ENCODE measurements at places on chromosomes 12 and 14.
A peak's percentile ranks its signal among the peaks of the same experiment; 100 is the strongest.

GRCh38 chr12:6851153-6851920, at the start of gene CDCA3:
TSS of gene CDCA3 (minus strand) at chr12:6851286. CDS start at chr12:6850952, 334 bp downstream.
- peak; percentile 98 for DNase-seq

- DNase-seq = no peak
Observed at GRCh38 chr12:53215497-53215896, 8.4 kb upstream of the ITGB7 start.

DNA sequence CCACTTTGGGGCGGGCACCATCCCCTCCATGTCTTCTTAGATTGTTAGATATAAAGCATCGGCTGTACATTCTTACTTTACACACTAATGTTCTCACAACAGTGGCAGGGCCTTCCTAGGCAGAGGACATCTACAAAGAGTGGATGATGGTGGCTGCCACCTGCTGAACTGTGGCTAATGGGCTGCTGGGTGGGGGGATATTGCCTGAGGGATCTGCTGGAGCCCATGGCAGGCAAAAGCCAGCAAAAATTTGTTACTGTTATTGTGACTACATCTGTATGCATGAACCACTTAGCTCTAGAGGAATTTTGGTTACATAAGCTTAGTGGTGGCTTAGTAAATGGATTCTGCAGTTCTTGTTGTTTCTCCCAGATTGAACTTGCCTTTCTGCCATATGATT, 52.6 kb downstream of the DIP2B start:
- DNase-seq = no peak

DNA sequence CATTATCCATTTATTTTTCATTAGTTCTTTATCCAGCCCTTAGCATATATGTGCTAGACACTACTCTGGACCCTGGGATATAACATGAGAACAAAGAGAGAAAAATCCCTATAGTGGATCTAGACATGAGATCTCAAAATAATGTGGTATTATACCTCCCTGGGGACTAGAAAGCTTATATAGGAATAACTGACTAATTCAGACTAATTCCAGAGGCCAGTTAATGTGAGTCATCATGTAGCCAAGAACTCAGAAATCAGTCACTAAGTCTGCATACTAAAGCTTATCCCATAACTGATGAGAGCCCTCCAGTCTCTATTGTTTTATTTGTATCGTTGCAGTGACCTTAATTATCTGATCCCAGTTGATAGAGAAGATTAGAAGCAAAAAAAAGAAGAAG, 267.1 kb upstream of the RGS6 start:
- DNase-seq = peak; percentile 66

- no peak for DNase-seq
Observed at GRCh38 chr14:68379510-68380328, 413.1 kb downstream of the ZFP36L1 start.

GRCh38 chr12:65685514-65685913, 138.8 kb upstream of the HMGA2 start:
- DNase-seq = peak; percentile 72

DNA sequence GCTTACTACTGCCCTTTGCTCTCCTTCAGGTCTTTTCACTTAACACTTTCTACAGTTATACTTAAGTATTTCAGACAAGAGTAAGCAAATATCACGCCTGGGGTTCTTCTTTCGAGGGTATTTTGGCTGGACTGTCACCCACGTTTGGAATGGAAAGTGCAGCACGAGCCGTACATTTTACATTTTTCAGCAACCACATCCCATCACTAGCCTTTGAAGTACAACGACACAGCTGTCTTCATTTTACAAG, 349 bp upstream of the FAM177A1 start:
- DNase-seq = no peak

- DNase-seq = no peak
Observed at GRCh38 chr14:74671789-74672188, 41.1 kb downstream of the AREL1 start.

DNA sequence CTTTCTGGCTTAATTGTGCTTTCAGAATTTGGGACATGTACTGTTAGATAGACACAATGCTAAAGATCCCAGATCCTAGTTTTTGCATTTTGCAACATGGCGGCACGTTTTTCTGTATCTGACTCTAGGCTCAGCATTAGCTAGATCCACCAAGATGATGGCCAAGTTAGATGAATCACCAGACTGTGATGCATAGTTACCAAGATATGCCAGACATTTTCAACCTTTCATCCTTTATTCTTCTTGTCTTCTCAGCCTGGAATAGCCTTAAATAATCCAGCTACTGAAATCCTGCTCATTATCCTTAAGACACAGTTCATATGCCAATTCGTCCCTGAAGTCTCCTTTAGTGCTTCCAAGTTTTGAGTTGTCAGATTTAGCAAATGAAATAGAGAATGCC, 144.9 kb upstream of the CRY1 start:
- DNase-seq = peak; percentile 28

DNA sequence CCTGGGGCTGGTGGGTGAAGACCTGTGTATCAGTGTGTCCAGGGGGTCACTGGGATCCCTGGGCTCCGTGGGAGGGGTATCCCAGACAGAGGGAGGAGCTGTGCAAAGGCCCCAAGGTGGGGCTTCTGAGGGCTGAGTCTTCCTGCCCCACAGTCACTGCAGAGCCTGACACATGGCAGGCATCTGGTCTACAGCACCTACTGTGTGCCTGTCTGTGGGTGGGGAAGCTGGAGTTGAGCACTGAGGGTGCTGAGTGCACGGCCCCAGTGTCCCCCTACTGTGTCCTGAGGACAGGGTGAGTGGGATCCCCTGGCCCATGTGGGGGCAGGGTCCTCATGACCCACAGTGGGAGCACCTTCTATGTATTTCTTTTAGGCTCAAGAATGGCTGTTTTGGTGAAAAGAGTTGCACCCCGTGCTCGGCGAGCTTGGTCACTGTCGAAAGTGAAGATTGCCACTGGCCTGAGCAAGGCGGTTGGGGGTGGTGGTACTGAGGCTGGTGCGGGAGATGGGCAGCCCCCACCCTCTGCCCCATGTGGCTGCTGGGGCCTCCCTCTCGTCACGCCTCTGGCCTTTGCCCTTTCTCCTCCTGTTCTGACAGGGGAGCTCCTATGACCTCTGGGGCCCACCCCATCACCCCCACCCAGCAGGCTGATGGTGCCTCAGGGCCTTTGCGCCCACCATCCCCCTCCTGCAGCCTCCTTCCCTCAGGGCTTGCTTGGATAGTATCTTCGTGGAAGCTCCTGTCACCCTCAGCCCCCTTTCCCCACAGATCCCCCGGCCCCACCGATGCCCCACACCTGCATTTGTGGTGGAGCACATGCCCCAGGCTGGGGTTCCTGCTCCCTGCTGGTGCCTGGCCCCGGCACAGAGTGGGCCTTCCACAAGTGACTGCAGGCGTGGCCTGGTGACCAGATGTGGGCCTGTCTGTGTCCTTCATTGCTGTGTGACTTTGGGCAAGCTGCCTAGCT, 55.8 kb downstream of the BEGAIN start:
- DNase-seq = no peak

DNA sequence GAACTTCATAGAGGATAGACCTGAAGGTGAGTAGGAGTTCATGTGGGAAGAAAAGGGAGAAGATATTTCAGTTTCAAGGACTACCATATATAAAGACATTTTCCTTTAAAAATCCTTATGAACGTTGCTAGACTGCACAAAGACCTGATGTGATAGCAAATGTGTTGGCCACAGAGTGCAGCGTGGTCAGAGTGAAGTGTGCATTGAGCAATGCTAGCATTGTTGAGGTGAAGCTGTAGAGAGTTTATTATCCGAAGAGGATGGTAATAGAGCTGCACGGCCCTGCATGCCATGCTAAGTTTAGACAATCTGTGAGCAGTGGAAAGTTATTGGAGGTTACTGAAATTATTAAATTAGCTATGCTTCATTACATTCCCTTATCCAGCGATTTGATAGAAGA, 413.0 kb downstream of the CCDC91 start:
- DNase-seq = peak; percentile 12

DNA sequence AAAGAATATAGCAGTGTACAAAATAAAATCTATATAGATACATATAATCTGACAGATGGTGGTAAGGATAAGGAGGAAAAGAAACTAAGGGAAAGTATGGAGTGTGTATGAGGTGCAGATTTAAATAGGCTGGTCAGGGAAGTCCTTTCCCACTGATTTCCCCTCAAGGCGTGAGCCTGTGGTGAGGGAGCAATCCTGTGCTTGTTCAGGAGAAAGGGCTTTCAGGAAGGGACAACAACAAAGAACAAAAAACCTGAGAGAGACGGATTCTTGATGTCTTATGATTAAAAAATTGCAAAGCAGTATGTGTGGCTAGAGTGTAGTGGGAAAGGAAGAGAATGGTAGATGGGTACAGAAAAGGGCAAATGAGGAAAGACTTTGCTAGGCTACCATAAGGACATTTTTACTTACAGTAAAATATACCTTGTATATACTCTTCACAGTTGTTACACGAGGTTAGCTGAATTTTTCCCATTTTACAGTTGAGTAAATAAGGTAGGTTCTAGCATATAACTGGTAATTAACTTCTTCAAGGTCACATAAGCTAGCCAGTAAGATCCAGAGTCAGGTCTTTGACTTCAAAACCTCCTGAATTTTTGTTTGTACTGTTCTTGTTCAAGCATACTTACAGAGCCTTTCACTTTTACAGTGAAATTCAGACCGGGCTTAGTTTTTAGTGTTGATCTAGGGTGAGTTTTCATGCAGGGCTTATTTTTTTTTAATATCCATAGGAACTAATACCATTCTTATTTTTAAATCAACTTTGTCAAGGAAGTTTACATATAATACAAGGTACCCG, 15.6 kb downstream of the CNOT2 start:
- no peak for DNase-seq

DNA sequence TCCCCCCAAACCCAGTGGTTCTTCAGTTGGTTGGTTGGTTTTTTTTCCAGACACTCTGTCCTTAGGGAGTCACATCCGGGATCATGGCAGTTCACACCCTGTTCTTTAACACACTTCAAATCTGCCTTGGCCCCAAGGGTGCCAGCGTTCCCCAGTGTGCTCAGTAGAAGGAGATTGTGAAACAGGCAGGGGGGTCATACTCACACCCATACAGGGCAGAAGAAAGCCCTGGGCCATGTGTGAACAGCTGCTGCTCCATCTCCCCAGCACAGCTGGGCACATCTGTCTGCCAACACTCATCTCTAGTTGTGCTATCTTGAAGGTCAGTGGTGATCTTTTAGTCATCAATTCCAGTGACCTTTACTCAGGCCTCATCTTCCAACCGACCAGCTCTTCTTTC, 64.4 kb upstream of the FUT8 start:
- DNase-seq = peak; percentile 54

- no peak for DNase-seq
Observed at GRCh38 chr12:57231276-57232021, 1.9 kb downstream of the SHMT2 start.

- no peak for DNase-seq
Observed at GRCh38 chr12:6226679-6227051, 26.5 kb downstream of the CD9 start.

GRCh38 chr12:54390668-54391551, 6.4 kb upstream of the ZNF385A start:
- DNase-seq = peak; percentile 49

GRCh38 chr12:110349514-110350151, 53.9 kb downstream of the ANAPC7 start:
- no peak for DNase-seq

DNA sequence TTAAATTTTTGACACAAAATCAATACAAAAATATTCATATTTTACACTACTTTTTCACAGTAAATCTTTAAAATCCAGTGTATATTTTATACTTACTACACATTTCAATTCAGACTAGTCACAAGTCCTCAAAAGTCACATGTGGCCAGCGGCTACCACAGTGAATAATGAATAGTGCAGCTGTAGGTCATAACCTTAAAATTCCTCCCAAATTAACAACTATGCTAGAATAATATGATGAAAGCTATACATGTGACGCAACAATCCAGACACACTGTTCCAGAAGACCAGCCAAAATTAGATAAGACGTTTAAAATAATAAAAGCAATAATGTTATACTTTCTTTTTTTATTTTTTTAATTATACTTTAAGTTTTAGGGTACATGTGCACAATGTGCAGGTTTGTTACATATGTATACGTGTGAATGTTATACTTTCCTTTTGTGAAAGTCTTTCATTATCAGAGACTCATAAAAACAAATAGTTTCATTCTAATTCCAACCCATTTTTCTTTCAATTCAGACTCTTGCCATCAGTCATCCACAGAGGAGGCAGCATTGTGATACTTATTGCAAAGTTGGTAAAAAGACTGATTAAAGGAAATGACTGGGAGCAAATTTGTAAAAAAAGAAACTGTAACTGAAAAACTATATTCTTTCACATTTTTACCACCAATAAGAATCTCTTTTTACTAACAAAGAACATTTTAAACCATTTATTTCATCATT, 67.0 kb downstream of the C2CD5 start:
- peak; percentile 85 for DNase-seq

- DNase-seq = no peak
Observed at GRCh38 chr12:119180380-119181040, 1.8 kb downstream of the HSPB8 start.

GRCh38 chr14:102293781-102294180, 11.2 kb downstream of the MOK start:
- no peak for DNase-seq

DNA sequence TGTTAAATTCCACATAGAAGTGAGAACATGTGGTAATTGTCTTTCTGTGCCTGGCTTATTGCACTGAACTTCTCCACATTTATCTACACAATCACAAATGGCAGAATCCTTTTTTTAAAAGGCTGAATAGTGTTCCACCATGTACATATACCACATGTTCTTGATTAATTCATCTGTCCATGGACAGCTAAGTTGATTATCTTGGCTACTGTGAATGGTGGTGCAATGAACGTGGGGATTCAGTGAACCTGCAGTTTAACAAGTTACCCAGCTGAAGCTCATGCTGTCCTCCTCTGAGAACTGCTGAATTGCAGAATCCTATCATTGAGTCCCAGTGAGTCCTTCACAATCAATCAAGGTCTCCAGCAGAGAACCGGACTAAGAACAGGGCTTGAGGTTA, 74.9 kb downstream of the TBK1 start:
- DNase-seq = peak; percentile 77

GRCh38 chr12:58601529-58601928, 318.8 kb downstream of the LRIG3 start:
- no peak for DNase-seq

DNA sequence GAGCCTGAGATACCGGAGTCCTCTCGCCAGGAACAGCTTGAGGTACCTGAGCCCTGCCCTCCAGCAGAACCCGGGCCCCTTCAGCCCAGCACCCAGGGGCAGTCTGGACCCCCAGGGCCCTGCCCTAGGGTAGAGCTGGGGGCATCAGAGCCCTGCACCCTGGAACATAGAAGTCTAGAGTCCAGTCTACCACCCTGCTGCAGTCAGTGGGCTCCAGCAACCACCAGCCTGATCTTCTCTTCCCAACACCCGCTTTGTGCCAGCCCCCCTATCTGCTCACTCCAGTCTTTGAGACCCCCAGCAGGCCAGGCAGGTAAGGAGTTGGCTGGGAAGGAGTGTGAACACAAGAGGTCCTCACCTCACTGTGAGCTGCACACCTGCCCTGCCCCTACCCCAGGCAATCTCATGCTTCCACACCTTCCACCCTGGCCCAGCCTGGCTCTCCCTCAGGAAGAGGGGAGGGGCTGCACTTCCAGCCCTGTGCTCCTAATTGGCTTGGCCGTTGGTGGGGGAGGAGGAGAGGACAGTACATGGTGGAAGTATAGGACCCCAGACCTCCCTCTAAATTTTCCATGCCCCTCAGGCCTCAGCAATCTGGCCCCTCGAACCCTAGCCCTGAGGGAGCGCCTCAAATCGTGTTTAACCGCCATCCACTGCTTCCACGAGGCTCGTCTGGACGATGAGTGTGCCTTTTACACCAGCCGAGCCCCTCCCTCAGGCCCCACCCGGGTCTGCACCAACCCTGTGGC, 6.2 kb downstream of the C1QL4 start:
- DNase-seq = no peak
